ENCODE measurements at places on chromosomes 16 and 17.

DNA sequence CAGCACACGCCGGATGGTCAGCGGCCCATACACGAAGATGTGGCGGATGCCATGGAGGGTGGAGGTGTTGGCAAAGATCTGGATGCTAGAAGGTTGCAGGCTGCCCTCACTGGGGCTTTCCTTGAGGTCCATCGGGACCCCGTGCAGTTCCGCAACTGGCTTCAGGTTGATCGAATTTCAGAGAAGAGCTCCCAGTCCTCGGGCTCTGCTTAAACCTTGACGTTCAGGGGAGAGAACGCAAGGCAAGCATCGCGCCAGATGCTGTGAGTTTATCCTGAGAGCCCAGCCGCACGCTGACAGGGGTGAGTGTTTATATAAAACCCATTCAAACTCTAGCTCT, 98.7 kb upstream of the CCL2 start:
- DNase-seq: no peak

- no peak for DNase-seq
Observed at GRCh38 chr16:64370112-64370511, 751.8 kb downstream of the CDH11 start.

- no peak for DNase-seq
Observed at GRCh38 chr16:15973421-15973820, 24.0 kb downstream of the ABCC1 start.

- DNase-seq: no peak
Observed at GRCh38 chr17:68182940-68183551, 64.8 kb upstream of the AMZ2 start.

DNA sequence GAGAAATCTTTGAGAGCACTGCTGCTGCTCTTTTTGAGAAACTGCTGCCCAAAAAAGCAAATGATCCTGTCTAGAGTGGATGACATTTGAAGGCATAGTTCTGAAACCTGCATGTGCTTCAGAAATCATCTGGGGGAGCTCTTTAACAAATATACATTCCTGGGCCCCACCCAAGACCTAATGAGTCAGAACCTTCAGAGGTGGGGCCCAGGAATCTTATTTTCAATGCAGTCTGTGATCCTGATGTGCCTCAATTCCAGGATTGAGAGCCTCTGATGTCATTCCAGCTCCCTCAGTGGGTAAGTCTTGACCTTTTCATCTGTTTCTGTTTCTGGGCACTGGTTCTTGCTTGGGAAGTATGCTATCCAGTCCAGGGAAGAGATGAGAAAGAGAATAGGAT, 42.3 kb downstream of the HNF1B start:
- DNase-seq: no peak

- DNase-seq: peak; percentile 73
Observed at GRCh38 chr16:80948886-80949493, 57.7 kb downstream of the CMC2 start.

- peak; percentile 55 for DNase-seq
Observed at GRCh38 chr16:31331141-31331764, 23.7 kb upstream of the ITGAX start.

DNA sequence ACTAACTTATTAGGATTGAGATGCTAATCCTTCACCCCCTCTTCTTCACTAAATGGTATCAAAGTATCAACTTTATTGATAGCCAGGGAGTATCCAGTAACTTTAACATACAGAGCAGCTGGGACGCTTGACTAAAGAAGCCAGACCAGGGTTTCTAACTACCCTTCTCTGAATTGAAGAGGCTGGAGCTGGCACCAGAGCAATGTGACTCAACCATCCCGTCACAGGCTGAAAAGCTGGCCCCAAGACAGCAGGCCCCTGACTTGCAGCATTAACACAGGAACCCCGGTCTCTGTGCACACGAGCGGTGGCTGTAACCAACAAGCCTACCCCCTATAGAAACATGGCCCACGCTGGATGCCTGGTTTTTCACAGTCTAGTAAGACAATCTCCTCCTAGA, 59.8 kb downstream of the ANKFN1 start:
- DNase-seq: no peak

Measured in ecto neural progenitor cell (in vitro differentiated cells).